Cortex of kidney (tissue), 1 donor: ENCODE measurements at places on chromosomes 1 and 21.

DNA sequence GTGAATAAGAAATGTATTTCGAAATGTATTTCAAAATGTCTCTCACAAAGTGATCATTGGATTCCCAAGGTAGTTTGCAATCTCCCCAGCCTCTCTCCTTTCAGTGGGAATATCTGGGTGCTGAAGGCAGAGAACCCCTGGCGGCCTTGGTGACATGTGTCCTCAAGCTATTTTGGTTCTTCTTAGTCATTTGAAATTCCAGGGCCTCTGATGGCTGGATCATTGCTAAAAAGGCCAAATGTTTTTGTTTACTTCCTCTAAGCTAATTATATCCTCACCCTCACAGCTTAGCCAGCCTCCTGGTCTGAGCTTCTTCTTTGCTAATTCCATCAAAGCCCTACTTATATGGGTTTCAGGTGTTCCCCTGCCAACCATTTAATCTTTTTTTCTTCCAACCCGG is 71.2 kb downstream of the LRRC40 start:
- no peak for DNase-seq

DNA sequence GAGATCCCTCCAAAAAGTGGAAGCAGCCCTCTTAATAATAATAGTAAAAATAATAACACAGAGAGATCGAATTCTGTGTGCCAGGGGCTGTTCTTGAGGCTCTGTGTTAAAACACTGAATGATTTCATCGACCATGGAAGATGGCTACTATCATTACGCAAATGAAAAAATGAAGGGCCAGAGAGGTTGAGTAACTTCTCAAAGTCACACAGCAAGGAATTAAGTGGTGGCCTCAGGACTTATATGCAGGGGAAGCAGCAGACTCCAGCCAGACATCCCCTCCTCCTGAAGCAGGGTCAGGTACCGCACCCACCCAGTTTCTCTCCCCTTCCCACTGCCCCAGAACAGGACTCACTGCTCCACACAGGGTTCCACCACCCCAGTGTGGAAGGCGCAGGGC is 40.1 kb downstream of the SYF2 start:
- DNase-seq, result no peak

DNA sequence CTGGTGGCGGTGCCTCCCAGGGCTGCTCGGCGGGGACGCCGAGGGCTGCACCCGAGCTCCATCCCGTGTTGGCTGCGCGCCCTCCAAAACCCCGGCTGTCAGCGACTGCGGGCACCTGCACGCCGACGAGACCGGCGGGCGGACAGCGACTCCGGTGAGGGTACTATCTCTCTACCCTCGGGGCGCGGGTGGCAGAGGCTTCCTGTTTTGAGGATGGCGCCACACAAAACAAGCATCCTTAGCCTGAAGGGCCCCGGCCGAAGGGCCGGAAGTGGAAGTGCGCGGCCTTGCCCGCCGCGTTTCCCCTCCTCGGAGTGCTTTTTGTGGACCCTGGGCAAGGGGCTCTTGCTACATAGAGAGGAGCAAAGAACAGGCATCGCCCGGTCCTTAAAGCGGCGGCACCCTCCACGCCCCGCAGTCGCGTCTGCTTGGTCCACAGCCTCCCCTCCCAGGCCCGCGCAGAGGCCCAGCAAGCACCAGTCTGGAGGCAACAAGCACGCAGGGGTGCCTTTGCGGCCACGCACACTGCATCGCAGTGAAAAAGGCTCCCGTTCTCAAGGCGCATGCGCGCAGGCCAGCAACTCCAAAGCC is 561 bp upstream of the COQ8A start:
- DNase-seq, result no peak

DNA sequence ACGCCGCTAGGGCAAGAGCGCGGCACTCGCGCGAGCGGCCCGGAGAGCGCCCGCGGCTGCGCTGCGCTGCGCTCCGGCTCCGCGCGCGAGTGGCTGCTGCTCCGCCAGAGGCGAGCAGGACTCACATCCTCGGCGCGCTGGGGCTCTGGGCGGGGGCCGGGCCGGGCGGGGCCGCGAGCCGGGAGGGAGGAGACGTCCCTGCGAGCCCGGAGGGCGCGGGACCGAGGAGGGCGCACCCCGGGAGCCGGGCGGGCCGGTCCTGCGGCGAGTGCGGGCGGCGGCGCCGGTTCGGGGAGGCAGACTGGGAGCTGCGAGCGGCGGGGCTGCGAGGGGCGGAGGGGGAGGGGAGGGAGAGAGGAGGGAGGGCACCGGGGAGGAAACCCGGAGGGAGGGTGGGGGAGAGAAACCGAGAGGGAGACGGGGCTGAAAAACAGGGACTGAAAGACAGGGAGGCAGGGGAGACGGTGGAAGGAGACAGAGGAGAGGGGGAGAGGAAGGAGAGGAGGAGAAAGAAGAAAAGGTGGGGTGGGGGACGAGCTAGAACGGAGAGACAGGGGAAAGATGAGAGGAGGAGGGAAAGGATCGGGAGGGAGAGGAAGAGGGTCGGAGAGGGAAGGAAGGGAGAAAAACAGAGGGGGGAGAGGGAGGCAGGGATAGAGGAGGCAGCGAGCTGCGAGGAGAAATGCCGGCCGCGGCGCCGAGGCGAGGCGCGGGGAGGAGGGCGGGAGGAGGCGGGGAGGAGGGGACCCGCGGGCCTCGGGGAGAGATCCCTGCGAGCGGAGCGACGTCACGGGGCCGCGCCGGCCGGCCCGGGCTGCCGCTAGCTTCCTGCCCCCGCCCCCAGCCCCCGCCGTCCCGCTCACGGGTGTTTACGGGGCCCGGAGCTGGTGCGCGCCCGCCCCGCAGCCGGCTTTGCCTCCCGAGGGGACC is at the start of gene CAMK2N1:
Gene CAMK2N1, minus strand, starts transcription at position 684 of the 930 bp plus-strand sequence. CDS start 831 bp downstream, outside the sequence.
- no peak for DNase-seq

GRCh38 chr1:154347961-154348360 is 22.6 kb downstream of the ATP8B2 start:
- no peak for DNase-seq
